ENCODE measurements at places on chromosomes 3 and 15. TPM values are rescaled to one million over a fixed set of nuclear protein-coding genes. Genes with fewer than 3 reads are reported as not detected.

The THAP10 gene
- 0.41 TPM for polyA plus RNA-seq

DNA sequence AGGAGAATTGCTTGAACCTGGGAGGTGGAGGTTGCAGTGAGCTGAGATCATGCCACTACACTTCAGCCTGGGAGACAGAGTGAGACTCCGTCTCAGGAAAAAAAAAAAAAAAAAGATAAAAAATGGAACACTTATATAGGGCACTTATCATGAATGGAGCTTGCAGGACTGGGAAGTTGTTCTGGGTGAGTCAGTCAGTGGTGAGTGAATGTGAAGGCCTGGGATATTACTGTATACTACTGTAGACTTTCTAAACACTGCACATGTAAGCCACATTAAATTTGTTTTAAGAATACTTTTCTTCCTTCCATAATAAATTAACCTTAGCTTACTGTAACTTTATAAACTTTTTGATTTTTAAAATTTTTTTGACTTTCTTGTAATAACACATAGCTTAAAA, 59.8 kb downstream of the SFMBT1 start:
- no peak for DNase-seq
- no peaks in the 10 kb centered on the region for H3K27me3 ChIP-seq
- no peaks in the 10 kb centered on the region for H3K36me3 ChIP-seq
- H3K4me3 ChIP-seq: no peak overlapping the region
- H3K4me1 ChIP-seq: peaks cover 18% of the 10 kb centered on the region

- H3K27ac ChIP-seq: no peak overlapping the region
- H3K27me3 ChIP-seq: peaks cover 9% of the 10 kb centered on the region
- H3K4me3 ChIP-seq: peak overlapping the region; percentile 41
- H3K36me3 ChIP-seq: no peaks in the 10 kb centered on the region
Observed at GRCh38 chr3:156605686-156606605, 51.0 kb upstream of the SSR3 start.

DNA sequence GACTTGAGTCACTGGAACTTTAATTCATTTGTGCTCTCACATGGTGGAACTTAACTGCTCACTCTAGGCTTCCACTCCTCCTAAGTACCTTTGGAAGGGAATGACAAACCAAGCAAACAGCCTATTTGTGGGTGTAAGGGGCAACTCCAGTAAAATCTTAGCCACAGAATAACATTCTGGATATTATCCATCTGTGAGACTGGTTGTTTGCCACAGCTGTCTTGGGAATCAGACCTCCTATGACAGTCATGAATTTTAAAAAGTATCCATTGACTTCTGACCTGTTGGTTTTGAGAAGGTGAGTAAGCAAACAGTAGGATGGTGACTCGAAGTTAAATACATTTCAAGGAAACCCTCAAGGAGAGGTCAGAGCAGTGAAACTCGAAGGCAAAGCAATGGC, 147.3 kb upstream of the CDIN1 start:
- no peak for DNase-seq
- H3K4me3 ChIP-seq: no peak overlapping the region
- no peaks in the 10 kb centered on the region for H3K36me3 ChIP-seq
- H3K27ac ChIP-seq: no peak overlapping the region
- no peaks in the 10 kb centered on the region for H3K27me3 ChIP-seq

GRCh38 chr3:21073561-21073960, 677.4 kb downstream of the ZNF385D start:
- no peak overlapping the region for H3K27ac ChIP-seq
- H3K4me3 ChIP-seq: no peak overlapping the region
- H3K36me3 ChIP-seq: no peaks in the 10 kb centered on the region
- no peak for DNase-seq
- no peaks in the 10 kb centered on the region for H3K4me1 ChIP-seq
- H3K27me3 ChIP-seq: no peaks in the 10 kb centered on the region

Measured in spleen (tissue), 13 donors.